ENCODE measurements at places on chromosomes 7 and 10.

DNA sequence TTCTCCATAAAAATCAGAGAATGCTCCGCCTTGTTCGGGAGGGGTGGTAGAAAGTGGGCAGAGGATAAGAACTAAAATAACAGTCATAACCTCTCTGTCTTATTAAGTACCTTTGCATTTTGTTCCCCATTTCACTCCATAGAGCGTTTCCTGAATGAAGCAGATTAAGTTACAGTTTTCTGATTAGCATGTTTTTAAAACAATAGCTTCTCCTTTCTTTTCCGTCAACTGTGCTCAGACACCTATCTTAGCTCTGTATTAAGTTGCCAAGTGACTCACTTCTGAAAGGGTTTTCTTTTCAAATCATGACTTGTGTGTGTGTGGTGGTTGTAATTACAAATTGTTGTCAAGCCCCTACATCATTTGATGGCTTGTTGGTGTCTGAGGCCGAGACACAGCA lies 1.4 kb downstream of the HABP2 start:
- no peak for DNase-seq

DNA sequence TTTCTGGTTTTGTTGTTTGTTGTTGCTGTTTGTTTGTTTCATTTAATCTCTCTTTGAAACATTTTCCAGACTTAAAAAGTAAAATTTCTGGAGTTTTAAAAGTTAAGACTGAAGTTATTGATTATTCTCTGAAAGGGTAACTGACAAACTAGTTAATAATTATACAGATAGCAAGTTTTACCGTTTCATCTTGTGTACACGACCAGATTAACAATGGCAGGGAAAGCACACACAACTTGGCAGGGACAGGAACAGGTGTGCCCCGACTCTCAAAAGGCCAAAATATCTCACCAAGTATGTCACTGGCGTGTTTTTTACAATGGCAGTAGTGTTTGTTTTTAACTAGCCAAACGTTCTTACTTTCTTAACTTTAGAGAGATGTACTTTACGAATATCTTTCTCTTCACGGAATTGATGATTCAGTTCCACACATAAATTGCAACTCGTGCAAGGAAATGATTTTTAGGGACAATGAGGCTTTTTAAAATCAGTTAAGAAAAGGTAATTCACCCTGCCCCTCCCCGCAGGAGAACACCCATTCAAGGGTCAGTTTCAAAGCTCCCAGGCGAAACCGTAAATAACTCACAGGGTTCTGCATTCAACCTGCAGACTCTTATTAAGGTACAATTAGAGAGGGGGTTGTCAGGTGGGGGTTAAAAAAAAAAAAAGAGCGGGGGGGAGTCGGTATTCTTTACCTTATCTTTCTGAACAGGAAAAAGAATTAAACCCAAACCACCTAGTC lies 3.5 kb downstream of the CTBP2 start:
- DNase-seq: no peak

- DNase-seq: peak; percentile 87
Observed at GRCh38 chr10:104324221-104324686, 14.0 kb downstream of the ITPRIP start.

DNA sequence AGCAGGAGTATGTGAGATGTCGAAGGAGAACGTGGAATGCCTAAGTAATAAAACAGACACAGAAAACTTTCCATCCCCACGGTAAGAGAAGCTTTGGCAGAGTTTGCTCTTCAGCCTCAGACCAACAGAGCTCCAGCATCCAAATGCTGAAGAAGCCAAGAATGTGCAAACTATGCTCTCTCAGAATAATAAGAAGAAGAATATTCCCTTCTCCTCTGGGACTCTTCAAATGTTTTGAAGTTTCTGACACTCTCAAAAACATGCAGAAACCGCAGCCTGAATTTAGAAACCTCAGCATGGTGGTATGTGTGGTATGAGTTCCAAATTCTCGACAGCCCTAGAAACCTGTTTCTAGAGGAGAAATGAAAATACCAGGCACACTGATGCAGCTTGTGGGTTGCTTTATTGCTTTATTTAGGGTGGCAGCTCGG lies 113.3 kb downstream of the KCNMA1 start:
- DNase-seq: no peak

DNA sequence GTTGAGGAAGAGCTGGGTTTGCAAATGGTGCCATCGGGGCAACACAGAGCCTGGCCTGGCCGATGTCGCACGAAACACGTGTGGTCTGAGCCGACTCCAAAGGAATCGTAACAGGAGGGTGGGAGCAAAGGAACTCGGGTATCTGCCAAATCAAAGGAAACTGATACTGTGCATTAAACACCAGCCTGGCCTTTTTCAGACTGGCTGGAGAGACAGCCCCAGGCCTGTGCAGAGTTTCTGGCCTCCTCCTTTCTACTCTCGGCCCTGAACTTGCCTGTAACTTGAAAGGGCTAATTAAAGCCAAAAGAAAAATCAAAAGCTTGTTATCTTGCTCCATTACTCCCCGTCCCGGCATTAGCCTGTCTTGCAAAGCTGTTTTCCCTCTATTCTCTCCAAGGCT lies 71.4 kb downstream of the PLXNA4 start:
- no peak for DNase-seq
